ENCODE measurements at places on chromosomes 5 and 9. TPM values are rescaled to one million over a fixed set of nuclear protein-coding genes. Genes with fewer than 3 reads are reported as not detected.

DNA sequence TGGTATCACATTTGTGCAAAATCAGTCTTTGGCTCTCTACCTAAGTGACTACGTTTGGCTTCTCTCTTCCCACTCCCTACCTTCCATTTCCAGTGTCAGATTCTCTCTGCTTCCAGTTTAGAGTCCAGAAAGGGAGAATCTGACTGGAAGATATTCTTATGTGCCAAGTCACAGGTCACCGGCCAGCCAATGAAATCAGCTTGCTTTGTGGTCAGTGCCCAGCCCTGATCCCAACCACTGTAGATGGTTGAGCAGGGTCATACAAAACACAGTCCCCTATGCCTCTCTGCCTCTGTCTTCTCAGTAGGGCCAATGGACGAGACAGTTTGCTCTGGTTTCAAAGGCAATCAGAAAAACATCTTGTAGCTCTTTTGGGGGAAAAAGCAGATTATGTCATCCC is 15.6 kb upstream of the EPB41L4B start:
- DNase-seq: no peak

DNA sequence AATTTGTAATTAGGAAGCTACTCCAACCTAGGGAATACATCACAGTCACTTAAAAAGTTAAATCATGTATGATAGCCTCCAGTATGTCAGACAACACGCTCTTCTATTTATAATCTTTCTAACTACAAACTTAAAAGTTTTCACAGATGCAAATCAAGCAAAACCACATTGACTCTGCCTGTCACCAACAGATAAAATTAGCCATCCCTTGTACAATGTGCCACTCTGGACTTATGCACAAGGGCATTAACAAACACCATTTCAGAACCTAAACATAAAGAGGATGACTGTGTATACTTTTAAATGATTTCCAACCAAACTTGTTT is 14.7 kb downstream of the ERP44 start:
- DNase-seq: no peak

The PCDH12 gene
- 0.12 TPM for total RNA-seq

DNA sequence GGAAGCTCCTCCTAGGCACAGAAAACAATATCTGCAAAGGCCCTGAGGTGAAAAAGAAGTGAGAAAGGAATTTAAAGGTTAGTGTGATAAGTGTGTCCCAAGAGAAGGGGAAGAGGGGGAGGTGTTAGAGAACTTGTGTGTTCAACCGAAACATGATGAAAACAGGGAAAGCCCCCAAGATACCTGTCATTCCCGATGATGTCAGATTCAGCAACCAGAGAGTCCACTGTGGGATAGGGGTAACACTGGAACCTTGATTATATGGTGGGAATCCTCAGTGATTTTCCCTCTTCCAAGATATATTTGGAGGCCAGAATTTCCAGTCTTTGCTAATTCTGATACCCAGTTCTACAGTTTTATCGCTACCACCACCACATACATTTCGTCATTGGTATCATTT is 15.5 kb upstream of the BNC2 start:
- DNase-seq: no peak

DNA sequence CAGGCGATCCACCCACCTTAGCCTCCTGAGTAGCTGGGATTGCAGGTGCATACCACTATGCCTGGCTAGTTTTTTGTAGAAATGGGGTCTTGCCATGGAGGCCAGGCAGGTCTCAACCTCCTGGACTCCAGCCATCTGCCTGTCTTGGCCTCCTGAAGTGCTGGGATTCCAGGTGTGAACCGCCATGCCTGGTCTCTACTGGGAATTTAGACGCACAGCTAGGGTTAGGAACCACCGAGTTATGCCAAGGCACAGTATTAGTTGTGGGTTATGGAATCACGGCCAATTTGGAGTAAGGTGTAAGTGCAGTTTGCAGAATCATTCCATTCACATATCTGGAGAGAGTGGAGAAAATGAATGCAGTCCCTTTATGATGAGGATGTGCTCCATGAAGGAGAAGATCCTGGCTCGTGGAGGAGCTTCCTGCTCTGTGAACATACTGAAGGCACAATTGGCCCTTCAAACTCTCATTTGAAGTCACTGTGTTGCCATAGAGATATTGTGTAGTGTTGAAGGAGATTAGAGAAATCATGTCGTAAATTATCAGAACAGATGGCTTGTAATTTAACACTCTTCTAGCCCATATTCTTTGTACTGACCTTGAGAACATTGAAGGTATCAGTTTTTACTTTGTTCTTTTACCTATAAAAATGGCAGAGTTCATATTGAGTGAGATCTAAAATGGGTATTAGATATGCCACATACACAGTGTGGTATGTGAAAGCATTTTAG is 18.8 kb downstream of the TRIO start:
- DNase-seq: no peak

The CNTFR gene
- 1.9 TPM for total RNA-seq

The PCDHA2 gene
- total RNA-seq: 2.4 TPM

The ROPN1L gene
- total RNA-seq: not detected

DNA sequence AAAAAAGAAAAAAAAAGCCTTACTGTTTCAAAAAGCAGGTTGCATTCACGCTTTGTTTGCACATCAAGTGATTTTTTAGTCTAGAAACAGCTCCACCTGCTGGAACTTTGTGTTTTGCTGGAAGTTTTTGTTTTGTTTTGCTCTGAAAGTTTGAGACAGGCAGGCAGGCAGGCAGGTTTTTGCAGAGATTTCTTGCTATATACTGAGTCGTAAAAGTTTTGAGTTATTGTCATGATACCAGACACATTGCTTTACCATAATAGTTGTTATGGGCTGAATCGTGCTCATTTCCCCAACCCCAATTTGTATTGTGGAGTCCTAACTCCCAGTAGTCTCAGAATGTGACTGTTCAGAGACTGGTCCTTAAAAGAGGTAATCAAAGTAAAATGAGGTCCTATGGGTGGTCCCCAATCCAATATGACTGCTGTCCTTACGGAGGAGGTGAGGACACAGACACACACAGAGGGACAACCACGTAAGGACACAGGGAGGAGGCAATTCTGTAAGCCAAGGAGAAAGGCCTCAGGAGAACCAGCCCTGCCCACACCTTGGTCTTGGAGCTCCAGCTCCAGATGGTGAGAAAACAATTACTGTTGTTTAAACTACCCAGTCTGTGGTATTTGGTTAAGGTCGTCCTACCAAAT is 20.9 kb downstream of the OR2Y1 start:
- peak; percentile 69 for DNase-seq

The PCDHAC2 gene
- 11.8 TPM for total RNA-seq

The PCSK5 gene
- 30.8 TPM for total RNA-seq

- no peak for DNase-seq
Observed at GRCh38 chr5:95866435-95867040, 44.0 kb upstream of the GLRX start.

DNA sequence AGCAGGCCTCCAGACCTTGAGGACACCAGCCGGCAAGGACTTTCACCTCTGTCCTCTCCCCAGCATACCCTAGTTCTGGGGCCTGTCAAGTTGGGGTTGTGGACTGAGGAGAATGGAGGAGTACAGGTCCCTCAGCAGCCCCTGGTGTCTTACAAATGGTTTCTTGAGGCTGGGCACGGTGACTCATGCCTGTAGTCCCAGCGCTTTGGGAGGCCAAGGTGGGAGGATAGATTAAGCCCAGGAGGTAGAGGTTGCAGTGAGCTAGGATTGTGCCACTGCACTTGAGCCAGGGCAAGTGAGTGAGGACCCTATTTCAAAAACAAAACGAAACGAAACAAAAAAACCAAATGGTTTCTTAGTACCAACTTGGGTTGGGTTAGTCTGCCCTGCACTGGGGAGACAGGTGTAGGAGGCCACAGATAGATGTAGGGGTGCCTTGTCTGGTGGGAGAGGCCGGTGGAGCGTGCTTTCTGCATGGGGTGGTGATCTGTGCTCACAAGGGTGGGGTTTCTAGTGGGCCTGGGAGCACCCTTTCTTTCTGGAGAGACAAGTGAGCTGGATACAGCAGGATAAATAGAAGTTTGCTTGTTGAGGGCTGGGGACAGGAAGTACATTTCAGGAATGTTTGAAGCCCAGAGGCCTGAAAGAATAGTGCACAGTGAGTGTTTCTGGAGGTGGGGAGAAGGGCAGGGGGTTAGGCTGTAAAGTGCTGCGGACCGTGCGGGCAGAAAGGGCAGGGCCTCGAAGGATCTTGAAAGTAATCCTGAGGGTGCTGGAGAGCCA is 37.7 kb upstream of the PSD2 start:
- DNase-seq: no peak

DNA sequence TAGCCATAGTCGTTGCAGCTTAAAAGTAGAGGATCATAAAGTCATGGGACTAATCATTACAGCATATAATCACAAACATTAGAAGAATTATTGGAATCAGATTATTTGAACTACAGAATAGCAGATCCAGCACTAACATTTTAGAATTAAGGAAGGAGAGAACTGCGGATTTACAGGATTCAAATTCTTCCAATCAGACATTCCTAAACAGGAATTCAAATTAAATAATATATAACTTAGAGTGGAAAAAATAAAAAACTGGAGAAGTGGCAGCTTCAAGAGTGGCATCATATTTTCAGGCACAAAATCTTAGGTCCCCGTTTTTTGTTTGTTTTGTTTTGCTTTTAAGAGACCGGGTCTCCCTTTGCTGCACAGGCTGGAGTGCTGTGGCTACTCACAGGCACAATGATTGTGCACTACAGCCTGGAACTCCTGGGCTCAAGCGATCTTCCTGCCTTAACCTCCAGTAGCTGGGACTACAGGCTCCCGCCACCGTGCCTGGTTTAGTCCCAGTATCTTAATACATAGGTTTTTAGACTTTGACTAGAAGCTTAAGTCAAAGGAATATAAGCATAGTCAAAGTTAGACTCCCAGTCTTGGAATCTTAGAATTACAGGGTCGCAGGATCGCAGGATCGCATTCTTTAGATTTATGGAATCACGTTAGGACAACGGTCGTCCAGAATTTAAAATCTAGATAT is 2.1 kb upstream of the FOXE1 start:
- no peak for DNase-seq

- peak; percentile 38 for DNase-seq
Observed at GRCh38 chr9:133578524-133579441, 30.4 kb downstream of the FAM163B start.

The DPYSL3 gene
- 455 TPM for total RNA-seq

DNA sequence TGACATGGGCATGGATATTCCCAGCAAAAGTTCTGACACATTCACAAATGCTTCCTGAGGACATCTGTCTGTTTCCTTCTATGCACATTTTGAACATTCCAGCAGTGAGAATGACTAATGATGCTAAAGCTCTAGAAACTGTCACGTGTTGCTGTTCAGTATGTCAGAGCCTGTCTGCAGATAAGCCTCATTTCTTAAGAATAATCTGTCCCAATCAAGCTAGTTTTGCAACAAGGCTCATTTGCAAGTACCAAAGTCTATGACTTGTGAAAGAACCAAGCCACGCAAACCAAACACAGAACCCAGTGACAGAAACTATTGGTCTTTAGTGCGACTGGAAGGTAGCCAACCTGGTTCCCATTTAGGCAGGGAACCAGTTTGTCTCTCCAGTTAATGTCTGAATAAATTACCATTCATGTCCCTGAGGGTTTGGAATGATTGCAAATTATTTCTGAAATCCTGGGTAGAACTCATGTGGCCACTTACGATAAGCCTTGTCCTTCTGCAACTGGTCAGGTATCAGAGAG is 178.5 kb downstream of the C9orf152 start:
- no peak for DNase-seq

The ADAMTS16 gene
- total RNA-seq: 14.3 TPM

The ECM2 gene
- total RNA-seq: not detected

DNA sequence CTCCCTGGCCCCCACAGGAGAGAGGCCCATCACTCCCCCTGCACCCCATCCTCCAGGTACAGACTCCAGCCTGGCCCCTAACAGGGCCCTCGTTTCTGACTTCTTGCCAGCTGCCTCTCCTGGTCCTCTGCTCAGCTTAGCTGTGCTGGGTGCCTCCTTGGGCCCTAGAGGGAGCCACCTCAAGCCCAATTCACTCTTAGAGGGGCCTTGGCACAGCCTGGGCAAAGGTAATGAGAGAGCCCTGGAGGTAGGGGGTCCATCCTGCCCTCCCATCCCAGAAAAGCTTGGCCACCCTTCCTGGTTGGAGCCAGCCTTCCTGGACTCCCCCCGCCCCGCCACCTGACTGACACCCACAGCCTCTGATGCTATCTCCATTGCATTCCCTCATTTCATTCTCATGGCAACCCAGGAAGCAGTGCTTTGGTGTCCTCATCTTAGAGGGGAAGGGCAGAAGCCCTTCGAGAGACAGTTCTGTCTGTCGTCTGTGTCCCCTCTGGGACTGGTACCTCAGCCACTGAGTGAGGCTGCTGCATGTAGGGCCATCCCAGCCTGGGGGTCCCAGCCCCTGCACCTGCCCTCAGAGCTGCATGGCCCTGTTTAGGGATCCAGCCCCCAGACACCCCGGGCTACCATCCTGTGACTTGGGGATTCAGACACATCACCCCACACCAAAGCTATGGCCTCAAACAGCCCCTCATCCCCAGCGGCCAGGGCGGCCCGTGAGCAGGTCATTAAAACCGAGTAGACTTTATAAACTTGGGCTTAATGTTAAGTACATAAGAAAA is 95.5 kb downstream of the BARX1 start:
- peak; percentile 40 for DNase-seq

- DNase-seq: peak; percentile 77
Observed at GRCh38 chr9:96655198-96655851, at the start of gene PRXL2C. PRXL2C (minus strand) TSS chr9:96655317; CDS start chr9:96655281, 36 bp downstream.

The HTR4 gene
- total RNA-seq: not detected

DNA sequence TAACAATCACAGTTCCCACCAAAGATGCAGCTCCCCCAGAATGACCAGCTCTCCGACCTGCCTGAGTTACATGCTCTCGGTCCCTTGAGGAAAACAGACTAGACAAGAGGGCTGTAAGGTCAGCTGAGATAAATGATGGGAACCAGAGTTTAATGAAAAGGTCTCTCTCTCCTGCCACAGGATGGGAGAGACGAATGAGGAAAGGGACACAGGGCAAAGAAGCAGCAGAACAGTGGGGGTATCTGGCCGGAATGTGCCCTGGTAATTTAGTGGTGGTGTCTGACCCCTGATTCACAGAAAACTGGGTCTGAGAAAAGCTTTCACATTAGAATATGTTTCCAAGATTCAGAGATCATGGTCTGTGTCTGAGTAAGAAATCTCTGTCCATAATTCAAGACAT is 118.5 kb downstream of the BRINP1 start:
- DNase-seq: no peak

DNA sequence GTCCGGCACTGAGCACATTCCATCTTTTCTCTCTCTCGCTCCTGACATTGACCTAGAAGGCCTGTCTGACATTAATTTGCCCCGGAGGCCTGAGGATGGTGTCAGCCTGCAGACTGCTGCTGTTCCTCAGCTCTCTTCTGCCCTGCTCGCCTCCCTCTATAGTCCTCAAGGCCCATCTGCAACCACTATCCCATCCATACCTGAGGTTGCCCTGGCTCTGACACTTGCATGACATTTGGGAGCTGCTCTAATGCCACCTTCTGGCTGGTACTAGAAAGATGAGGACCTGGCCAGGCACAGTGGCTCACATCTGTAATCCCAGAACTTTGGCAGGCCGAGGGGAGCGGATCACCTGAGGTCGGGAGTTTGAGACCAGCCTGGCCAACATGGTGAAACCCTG is 38.6 kb upstream of the GGTA1 start:
- DNase-seq: peak; percentile 56

DNA sequence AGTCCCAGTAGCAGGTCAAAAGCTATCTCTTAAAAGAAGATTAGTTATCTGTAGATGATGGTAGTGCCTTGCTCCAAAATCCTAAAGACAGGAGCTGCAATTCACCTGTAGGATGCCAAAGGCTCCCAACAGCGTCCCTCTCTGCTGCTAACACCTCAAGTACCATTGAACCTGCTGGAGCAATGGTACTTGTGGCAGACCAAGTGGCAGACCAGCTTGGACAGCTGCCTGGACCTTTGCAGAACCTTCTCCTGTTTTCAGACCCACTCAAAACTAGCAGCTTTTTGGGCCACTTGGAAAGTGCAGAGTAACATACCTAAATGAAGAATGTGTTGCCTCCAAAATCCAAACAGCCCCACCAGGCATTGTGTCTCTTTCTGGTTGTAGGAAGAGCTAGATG is 6.9 kb upstream of the CCDC180 start:
- DNase-seq: no peak
